ENCODE measurements at places on chromosomes 2 and 18.

GRCh38 chr2:129459200-129459876, 520.1 kb upstream of the RAB6C start:
- DNase-seq: no peak

GRCh38 chr2:177243476-177243875, 21.1 kb downstream of the NFE2L2 start:
- no peak for DNase-seq

- no peak for DNase-seq
Observed at GRCh38 chr2:28345619-28346018, 47.0 kb upstream of the FOSL2 start.

DNA sequence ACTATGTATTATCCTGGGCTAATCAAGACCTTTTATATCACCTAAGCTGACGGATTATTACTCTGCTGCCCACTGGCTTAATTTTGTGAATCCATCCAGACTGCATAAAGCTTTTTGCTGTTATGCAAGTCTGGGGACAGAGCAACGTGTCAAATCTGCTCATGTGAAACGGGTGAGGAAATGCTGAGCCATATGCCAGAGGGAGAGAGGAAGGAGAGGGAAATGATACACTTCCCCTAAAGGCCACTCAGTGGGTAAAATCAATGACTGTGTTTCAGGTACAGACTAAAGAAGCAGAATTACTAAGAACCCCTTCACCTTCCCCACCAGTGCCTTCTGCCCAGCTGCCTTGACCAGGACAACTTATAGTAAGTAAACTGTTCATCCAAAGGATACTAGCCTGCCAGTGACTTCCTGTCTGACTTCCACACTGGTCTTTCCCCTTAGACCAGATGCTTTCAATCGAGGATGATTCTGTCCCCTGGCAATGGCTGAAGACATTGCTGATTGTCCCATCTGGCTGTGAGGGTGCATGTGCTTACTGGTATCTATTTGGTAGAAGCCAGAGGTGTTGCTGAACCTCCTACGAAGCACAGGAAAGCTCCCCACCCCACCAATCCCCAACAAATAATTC, 43.0 kb downstream of the STAT1 start:
- DNase-seq: no peak

GRCh38 chr2:223442847-223443246, 159.3 kb downstream of the SCG2 start:
- DNase-seq: no peak
